CD14-positive monocyte (primary cell): ENCODE measurements at places on chromosomes 6 and 20.

DNA sequence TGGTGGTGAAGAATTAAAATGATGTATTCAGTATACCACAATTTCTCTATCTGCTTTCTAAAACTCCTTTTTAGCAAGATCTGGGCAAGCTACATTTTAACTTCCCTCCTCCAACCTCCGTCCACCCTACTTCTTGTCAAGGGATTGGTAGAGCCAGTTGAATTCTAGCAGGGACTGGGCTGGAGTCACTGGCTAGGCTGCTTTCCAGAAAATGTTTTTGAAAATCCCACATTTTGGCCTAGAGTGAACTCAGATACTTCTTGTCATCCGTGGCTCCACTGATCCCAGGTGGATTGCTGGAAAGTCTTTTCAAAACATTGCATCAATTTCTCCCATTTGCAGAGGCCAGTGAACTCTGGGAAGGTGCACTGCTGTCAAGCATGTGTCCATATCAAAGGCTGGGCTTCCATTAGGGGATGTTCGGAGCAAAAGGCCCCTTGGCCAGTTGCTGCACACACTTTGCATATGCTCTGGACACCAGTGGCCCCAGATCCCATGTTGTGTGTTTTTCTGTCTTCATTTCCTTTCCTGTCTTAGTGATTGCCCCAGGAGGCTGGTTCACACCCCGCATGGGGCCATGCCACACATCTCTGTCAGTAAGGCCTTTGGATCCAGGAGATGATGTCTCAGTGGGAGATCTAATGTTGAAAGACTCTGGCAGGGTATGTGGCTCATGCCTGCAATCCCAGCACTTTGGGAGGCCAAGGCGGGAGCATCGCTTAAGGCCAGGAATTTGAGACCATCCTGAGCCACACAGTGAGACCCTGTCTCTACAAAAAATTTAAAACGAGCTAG lies 11.3 kb upstream of the KCNK16 start:
- DNase-seq: no peak

DNA sequence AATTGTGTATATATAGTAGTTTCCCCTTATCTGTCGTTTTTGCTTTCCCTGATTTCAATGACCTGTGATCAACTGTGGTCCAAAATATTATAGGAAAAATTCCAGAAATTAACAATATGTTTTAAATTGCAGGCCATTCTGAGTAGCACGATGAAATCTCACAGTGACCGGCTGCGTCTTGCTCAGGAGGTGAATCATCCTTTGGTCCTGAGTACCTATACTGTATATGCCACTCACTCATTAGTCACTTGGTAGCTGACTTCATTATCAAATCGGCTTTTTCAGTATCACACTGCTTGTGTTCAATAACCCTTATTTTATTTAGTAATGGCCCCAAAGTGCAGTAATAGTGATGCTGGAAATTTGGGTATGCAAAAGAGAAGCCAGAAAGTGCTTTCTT lies 728.3 kb upstream of the EYS start:
- no peak for DNase-seq

GRCh38 chr6:110756817-110757216 lies 58.5 kb downstream of the CDK19 start:
- no peak for DNase-seq

DNA sequence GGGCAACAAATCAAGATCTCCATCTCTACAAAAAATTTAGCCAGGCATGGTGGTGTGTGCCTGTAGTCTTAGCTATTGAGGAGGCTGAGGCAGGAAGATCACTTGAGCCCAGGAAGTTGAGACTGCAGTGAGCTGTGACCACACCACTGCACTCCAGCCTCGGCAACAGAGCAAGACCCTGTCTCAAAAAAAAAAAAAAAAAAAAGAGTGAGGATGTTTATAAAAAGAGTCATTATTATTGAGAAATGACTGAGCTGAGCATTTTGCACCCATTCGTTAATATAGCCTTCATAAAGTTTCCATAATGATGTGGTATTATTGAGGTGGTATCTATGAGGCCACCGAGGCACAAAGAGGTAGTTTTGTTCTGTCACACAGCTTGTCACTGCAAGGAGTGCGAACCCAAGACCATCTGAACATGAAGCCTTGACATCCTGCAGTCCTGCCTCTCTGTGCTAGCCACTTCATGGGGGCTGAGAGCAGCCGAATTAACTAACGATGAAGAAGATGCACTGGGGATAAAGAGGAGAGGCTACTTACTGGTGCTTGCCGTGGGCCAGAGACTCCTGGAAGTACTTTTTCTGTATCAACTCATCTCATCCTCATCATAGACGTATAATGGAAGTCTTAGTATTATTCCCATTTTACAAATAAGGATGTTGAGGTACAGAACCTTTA lies 175.5 kb downstream of the BCAS1 start:
- DNase-seq: no peak

GRCh38 chr6:146981981-146982380 lies 222.2 kb upstream of the STXBP5 start:
- DNase-seq: no peak

DNA sequence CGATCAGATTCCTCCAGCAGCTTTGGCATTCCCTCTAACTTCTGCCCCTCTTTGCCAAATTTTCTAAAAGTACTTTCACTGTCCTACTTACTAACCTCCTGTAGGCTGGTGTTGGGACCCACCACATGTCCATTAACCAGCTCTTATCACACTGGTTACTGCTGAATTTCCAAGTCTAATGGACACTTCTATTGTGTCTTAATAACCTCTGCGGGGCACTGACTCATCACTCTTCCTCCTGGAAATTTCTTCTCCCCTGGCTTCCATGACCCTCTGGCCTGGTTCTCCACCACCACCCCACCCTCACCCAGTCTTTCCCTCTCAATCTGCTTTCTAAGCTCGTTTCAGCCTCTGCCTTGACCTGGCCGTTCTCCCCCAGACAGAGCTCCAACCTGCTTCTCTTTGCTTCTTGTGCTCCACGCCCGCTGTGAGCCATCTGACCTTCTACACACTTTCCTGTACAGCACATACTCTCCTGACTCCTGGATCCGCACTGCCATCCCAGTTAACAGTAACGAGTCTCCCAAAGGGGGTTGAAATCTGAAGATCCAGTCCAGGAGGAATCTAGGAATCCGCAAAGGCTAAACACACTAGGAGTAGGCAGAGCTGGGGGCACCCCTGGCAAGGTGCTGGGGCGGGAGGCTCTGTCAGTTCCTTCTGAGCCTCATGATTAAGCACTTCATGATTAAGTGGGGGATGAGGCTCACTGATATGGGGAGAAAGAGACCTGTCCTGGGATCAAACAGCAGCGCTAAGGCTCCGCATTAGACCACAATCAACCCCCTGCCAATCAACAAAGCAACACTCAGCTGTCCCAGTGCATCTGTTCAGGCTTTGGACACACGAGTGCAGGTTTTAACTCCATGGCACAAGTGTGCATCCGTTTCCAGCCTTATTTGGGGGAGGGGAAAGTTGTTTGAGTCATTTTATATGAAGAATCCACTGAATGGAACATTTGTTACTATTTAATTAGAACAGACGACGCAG lies 146.3 kb downstream of the LY86 start:
- no peak for DNase-seq

- no peak for DNase-seq
These were observed 124.1 kb downstream of the PREX1 start for GRCh38 chr20:48703511-48704219.

DNA sequence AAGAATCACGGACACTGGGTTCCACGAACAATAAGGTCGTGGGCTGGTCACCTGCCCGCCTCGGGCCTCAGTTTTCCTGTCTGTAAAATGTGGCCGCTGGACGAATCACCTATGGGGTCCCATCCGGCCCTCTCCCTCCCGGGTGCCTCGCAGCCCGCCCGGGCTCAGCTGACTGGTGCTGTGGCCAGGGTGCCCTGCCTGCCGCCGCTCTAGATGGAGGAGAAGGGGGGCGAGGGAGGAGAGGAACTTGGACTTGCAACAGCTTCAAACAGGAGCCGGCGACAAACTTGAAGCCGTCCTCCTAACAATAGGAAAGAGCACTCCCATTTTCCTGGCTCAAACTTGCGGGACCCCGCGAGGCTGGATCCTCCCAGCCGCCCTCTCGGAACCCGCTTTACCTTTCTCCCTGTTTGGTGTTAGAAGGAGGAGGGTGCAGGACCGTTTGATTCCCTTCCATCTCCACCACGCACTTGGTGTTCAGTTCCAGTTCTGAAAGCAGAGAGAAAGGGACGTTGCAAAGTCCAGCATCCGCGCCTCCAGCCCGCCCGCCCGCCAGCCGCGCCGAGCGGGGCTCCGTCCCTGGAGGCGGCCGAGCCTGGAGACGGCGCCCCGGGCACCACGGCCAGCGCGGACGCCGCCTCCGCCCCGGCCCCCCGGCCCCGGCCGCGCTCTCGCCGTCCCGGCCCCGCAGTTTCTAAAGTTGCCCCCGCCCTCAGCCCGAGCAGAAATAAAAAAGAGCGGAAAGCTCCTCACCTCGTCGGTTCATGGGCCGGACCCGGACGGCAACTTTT lies 584 bp downstream of the KIF13A start:
- DNase-seq: peak; percentile 74

GRCh38 chr6:79421707-79422484 lies 115.3 kb downstream of the LCA5 start:
- DNase-seq: no peak

GRCh38 chr20:15918631-15919030 lies 654.6 kb downstream of the KIF16B start:
- DNase-seq: no peak

DNA sequence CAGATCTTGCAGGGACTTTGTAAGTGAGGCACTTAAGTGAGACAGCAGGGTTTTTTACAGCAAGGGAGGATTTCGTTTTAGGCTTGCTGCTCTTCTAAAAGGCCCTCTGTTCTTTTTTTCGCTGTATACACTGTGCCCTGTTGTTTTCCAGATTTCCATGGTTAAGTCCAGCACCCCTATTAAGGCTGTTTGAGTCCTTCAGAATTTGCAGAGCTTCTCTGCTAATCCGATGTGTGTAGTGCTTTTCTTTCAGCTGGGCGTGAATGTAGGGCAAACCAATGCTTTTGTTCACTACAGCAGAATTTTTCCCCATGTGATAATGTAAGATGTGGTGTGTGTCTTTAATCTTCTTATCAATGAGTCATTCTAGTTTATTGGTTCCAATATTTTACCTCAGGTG lies 200.5 kb upstream of the RREB1 start:
- no peak for DNase-seq
